ENCODE measurements at places on chromosomes 6 and 20.

GRCh38 chr6:137813308-137813970 is 53.6 kb upstream of the TNFAIP3 start:
- DNase-seq: no peak

GRCh38 chr6:168565112-168565511 is 124.1 kb downstream of the SMOC2 start:
- DNase-seq: no peak

DNA sequence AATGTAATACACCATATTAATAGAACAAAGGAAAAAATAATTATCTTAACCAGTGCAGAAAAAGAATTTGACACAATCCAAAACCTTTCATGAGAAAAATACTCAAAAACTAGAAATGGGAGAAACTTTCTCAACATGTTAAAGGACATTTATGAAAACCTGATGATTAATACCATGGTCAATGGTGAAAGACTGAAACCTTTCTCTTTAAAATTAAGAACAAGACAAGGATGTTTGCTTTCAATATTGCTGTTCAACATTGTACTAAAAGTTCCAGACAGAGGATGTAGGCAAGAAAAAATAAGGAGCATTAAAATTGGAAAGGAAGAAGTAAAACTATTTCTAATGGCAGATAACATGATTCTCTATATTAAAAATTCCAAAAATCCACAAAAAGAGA is 981.3 kb upstream of the FLRT3 start:
- no peak for DNase-seq

- no peak for DNase-seq
Measured at GRCh38 chr20:50462093-50462690, 48.0 kb upstream of the PTPN1 start.

GRCh38 chr6:163991321-163991720 is 576.8 kb downstream of the QKI start:
- DNase-seq: no peak

- DNase-seq: no peak
Measured at GRCh38 chr6:40804905-40805304, 217.7 kb upstream of the LRFN2 start.

GRCh38 chr6:37622646-37623071 is 75.0 kb downstream of the MDGA1 start:
- no peak for DNase-seq

GRCh38 chr6:157611406-157611805 is 211.6 kb upstream of the SNX9 start:
- no peak for DNase-seq
